Activated naive CD8-positive, alpha-beta T cell treated with anti-CD3 and anti-CD28 coated beads, Interleukin-2, amount 50 U/mL, for 24 hours (primary cell): ENCODE measurements at places on chromosomes 1 and 21.

DNA sequence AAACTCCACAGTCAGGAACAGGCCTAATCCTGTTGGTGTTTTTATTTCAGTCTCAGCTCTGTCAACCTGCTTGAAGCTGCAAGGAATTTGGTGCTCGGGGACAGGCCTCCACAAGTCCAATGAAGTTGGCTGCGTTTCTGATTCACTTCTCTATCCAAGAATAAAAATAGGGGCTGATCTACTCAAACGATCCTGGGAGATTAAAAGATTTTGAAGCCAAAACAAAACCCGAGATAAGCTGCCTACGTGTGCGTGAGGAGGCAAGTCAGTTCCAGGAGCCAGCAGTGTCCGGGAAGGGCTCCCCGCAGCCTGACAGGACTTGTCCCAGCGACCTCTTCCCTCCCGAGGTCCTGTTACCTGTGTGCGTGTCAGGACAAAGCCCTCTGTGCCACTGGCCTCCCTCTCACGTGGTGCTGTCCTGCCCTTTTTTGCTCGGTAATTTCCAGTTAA is 98.0 kb downstream of the ETS2 start:
- no peak for DNase-seq

- DNase-seq, result no peak
Measured at GRCh38 chr1:234823191-234824176, 213.5 kb upstream of the IRF2BP2 start.

- DNase-seq, result no peak
Measured at GRCh38 chr1:150507912-150508864, at the start of gene ECM1. TSS of gene ECM1 (plus strand) at chr1:150508109. CDS start at chr1:150508210, 101 bp downstream.

DNA sequence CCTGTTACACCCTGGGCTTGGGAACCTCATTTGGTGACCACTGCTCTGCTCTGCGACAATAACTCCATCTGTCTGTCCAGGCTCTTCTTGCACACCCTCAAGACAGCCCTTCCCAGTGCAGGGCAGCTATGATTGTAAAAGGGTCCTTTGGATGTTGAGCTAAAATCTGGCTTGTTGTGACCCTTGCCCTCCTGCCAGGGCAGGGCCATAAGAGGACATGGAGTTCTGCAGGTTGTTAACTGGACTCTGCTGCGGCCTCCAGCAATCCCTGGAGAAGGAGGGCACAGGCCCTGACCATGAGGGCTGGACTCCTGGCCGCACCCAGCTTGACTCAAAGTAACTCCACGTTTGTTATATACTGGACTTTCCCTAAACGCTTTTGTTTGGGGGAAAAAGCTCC is 41.2 kb downstream of the DHCR24 start:
- no peak for DNase-seq

DNA sequence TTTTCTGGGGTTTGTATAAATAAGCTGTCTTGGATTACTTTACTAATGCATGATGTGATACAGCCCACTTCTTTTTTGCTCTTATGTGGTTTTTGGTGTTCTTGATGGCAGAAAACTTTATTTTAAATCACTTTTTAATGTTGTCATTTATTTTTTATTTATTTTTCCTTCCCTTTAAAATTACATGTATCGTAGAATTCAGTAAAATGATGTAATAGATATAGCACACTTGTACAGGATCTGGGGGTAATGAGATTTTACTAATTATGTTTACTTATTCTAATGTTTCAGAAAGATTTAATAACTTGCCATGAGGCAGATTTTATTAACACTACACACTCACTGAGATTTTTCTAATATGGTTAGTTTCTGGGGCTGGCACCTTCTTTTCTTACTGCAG is 701 bp upstream of the B3GALT2 start:
- no peak for DNase-seq

GRCh38 chr1:221555689-221556433 is 186.0 kb downstream of the DUSP10 start:
- DNase-seq, result no peak

GRCh38 chr1:79705218-79705617 is 698.7 kb upstream of the ADGRL4 start:
- DNase-seq, result no peak

DNA sequence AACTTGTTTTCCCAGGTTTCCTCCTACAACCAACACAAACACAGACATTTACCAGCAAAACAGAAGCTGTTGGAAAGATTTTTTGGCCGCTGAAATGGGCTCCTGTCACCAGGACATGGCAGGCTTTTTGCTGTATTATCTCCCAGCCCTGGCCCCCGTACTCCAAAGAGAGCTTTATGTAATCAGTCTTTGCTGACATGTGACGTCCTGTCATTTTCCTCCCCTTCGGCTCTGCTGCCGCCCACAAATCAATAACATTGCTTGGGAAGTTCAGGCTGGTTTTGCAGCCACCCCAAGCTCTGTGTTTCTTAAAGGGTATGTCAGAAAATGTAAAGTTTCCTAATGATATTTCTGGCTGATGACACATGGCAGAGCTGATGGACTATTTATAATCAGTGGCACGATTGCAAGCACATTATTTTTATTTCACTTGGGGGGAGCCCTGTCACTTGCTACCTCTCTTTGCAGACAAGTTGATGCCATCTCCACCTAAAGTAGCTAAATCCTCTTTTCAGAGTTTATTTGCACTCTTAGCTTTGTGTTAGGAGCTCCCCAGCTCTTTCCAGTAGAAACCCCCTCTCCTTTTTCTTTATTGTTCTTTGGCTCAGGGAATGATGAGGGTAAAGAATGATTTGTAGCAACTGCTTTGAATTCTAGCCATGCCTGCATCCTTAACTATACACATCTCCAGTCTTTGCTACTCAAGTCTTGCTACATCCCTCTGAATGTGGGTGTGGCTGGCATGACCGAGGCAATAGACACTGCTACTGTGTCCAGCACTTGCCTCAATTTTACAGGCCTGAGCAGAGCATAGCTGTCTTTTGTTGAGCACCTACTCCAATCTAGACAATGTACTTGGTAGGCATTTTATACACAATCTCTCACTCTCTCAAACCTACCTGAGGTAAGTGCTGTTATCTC is 67.3 kb downstream of the ELAVL4 start:
- no peak for DNase-seq

DNA sequence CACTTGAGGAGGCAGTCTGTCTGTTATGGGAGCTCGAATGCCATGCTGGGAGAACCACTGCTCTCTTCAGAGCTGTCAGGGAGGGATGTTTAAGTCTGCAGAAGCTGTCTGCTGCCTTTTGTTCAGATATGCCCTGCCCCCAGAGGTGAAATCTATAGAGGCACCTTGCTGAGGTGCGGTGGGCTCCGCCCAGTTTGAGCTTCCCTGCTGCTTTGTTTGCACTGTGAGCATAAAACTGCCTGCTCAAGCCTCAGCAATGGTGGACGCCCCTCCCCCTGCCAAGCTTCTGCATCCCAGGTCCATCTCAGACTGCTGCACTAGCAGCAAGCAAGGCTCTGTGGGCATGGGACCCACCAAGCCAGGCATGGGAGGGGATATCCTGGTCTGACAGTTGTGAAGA is 247.5 kb downstream of the LMX1A start:
- DNase-seq, result no peak

DNA sequence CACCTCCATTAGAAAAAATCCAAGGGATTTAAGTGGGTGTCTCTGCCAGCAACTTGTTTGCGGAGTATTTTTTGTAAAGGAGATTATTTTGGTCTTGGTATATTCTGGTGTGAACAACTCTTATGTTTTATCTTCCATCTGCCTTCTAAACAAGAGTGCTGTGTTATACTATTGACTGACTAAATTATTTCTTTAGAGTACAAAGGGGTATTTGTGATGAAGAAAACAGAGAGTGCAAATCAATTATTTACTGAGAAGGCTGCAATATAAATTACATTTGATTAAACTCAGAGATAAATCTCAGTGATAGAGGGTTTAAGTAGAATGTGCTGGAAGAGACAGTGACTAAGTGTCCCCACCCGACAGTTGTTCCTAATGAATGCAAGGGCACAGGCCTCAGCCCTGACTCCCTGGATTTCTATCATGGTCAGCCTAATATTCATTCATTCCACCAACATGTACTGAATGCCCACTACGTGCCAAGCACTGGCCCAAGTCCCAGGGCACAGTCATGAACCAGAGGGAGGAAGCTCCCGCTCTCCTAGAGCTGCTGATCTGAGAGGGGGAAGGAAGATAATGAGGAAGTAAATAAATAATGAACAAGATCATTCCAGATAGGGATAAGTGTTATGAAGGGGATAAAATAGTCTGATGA is 196.9 kb upstream of the C8B start:
- no peak for DNase-seq

GRCh38 chr1:69191335-69191734 is 376.4 kb upstream of the LRRC7 start:
- no peak for DNase-seq
